ENCODE measurements at places on chromosomes 2 and 18.
A peak's percentile ranks its signal among the peaks of the same experiment; 100 is the strongest.

- no peak for DNase-seq
These were observed 41.5 kb downstream of the SP140 start for GRCh38 chr2:230267059-230267458.

DNA sequence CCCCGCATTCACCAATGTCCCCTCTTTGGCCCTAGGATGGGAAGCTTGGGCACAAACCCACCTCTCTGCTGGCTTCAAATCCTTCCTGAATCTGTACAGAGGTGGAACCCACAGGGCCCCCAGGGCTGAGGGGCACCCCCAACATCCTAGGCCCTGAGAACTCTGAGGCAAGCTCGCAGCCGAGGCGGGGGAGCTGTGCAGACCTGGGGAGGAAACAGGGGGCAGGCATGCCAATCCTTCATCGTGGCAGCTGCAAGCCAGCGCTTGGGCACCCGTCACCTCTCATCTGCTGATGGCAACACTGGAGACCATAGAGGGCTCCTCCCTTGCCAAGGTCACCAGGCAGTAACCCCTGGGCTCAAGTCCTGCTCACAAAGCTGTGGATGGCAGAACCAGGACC is 10.8 kb downstream of the ECEL1 start:
- DNase-seq, result no peak

- no peak for DNase-seq
These were observed 42.4 kb downstream of the BMPR2 start for GRCh38 chr2:202418511-202418910.

- no peak for DNase-seq
These were observed 127.3 kb downstream of the MSH2 start for GRCh38 chr2:47530105-47530760.

GRCh38 chr18:63192885-63193349 is 126.7 kb downstream of the BCL2 start:
- no peak for DNase-seq

DNA sequence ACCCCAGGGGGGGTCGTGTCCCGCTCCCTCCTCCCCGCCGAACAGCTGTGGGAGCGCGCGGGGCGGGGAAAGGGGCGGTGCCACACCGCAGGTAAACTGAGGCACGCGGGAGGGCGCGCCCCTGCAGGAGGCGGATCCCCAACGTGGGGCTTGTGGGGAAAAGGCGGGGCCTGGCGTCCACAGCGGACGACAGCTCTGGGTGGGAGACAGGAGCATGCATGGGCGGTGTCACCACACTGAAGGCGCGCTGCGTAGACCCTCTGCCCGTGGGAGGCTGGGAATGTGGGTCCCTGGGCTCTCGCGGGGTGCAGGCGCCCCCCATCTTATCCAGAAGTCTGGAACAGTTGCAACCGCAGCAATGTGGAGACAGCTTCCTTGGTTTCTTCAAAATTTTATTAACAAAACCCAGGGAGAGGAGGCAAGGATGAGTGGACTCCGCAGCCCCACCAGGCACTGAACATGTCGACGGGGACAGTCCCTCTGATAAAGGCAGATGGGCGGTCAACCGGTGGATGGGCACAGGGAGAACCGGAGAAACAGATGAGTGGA is 723 bp upstream of the MBD1 start:
- no peak for DNase-seq

- peak; percentile 5 for DNase-seq
These were observed 157.8 kb downstream of the CYRIA start for GRCh38 chr2:16507655-16508489.

- no peak for DNase-seq
These were observed 168.9 kb downstream of the CDH7 start for GRCh38 chr18:65919663-65920062.

GRCh38 chr2:127661072-127661649 is 14.2 kb downstream of the LIMS2 start:
- DNase-seq, result no peak

DNA sequence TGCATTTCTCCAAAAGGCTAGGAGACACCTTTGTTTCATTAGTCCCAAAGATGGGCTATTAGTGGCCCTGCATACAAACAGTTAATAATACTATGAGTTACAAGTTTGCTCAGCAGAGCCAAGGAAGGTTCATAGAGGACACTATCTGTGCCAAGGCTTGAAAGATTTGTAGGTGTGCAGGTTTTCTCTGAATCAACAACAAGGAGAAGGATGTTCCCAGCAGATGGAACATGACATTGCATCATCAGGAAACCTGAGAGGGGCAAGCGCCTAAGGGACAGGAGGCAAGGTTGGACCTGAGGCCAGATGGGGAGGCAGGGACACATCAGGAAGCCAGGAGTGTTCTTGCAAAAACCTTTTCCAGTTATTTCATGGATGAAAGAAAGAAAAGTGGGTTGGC is 35.4 kb upstream of the STK17B start:
- no peak for DNase-seq

DNA sequence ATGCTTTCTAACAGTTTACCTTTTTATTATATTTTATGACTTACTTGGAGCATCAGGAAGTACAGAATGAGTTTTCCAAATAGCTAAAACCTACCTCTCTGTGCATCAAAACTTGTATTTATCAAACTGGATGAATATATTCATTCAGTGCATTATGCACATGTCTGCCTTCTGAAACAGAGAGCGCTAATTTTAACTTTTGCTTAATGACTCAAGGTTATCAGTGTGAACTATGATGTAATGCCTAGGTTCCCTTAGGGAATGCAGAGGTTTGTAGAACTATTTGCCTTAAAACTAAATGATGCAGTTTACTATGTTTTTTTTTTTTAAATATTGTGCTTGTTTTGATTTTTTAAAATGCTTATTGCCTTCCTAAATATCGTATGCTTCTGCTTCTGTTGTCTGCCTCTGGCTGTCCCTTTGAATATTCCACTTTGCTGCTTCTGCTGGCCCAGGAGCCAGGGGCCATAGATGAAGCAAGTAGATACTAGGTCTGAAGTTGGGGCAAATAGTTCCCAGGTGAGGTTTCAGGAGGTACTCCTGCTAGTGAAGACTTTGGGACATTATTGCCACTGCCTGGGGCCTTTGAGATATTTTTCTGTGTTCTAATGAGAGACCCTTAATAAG is 16.5 kb downstream of the TMEM178A start:
- no peak for DNase-seq

GRCh38 chr2:70984576-70985282 is 6.3 kb downstream of the ANKRD53 start:
- DNase-seq, result peak; percentile 90

- DNase-seq, result no peak
These were observed 44.6 kb downstream of the HEATR5B start for GRCh38 chr2:37039580-37039979.

GRCh38 chr2:98009887-98010760 is 14.4 kb upstream of the TMEM131 start:
- DNase-seq, result no peak

DNA sequence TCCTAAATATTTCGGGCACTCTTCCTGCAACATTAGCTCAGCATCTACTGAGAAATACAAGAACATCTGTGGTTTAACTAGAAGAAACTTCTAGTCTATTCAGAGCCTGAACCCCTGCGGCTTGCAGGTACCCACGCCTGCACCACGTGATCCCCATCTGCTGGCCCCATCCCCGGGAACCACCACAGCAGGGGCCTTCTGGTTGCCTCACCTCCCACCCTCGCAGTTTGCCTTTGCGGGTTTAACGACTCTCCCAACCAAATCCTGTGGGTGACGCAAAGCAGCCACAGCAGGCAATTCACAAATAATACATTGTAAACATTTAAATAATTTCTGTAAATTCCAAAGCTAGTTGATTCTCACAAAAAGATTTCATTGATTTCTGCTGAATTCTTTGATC is 90.2 kb upstream of the TMEM18 start:
- DNase-seq, result no peak

- no peak for DNase-seq
These were observed 11.2 kb upstream of the TEX51 start for GRCh38 chr2:126887506-126887905.

DNA sequence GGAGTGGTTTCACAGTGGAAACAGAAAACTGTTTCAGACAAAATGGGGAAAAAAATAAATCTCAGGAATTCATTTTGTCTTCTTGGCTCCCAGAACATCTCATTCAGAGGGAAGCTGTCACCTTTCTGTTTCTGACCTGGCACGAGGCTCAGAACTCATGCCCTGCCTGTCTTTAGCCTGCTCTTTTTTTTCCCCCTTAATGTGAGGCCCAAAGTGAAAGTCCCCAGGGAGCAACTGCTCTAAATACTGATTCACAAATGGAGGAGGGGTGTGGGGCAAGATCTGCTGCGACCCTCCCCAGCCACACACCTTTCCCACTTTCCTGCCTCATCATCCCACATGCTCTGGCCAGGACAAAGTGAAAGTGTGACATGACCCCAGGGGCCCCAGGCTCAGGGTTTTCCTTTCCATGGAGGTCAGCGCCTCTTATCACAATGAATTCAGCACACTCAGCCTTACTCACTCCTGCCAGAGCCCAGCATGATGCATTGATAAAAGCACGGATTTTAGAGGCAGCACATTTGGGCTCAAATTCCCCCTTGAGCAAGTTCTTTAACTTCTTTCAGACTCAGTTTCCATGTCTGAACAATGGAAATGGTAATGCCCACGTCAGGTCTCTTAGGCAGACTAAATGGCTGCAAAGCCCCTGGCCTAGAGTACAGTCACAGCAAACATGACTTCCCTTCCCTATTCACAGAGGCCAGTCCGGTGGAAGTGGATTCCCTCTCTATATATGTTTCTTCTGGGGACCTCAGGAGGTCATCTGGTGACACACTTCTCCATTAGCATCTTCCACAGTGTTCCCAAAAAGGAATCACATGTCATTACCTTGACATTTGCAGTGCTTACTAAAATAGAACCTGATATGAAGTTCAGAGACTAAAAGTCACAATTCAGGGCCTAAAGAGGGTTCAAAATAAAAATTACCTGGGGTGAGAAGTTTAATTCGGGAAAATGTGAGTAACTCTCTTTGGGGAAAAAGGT is 55.3 kb upstream of the TMEM163 start:
- DNase-seq, result no peak

DNA sequence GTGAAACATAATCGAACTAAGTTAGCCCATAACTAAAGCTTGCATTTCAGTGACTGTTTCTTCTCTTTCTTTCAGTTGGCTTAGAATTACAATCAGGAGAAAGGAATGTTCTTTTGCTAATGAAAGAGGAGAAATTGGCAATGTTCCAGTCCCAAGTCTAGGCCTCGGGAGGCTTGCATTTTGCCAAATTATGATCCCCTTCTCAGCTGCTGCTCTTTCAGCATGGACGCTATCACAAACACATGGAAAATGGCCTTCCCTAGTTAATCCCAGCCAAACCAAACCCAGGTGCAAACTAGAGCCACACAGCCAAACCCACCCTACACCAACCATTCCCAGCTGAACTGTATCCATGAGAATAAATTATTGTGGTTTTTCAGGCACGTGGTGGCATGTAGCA is 605.2 kb upstream of the LRRTM4 start:
- DNase-seq, result no peak

DNA sequence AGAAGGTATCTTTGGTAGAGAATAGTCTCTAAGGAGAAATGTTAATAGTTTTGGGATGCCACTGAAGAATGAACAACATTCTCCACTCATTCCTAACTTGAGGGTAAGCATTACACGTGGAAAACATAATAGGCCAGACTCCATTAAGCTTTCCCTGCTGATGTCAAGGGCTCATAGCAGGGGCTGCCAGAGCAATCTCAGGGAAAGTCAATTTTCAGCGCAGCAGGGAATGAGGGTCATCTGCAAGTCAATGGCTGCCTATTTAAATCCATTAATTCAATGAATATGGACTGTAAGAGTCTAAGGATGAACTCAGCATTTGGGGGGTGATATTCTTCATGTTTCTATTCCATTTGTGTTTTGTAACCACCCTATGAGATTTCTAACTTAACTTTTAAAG is 144.2 kb upstream of the ARL4C start:
- no peak for DNase-seq

DNA sequence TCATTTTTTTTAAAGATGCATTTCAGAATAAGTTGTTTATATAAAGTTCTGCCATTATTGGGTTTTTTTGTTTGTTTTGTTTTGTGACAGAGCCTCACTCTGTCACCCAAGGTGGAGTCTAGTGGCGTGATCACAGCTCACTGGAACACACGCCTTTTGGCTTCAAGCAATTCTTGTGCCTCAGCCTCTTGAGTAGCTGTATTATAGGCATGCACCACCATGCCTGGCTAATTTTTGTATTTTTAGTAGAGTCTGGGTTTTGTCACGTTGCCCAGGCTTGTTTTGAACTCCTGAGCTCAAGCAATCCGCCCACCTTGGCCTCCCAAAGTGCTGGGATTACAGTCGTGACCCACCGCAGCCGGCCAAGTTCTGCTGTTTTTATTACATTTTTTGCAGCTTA is 72.3 kb downstream of the R3HDM1 start:
- no peak for DNase-seq

GRCh38 chr2:74291218-74291544 is 52.0 kb downstream of the SLC4A5 start:
- DNase-seq, result no peak

DNA sequence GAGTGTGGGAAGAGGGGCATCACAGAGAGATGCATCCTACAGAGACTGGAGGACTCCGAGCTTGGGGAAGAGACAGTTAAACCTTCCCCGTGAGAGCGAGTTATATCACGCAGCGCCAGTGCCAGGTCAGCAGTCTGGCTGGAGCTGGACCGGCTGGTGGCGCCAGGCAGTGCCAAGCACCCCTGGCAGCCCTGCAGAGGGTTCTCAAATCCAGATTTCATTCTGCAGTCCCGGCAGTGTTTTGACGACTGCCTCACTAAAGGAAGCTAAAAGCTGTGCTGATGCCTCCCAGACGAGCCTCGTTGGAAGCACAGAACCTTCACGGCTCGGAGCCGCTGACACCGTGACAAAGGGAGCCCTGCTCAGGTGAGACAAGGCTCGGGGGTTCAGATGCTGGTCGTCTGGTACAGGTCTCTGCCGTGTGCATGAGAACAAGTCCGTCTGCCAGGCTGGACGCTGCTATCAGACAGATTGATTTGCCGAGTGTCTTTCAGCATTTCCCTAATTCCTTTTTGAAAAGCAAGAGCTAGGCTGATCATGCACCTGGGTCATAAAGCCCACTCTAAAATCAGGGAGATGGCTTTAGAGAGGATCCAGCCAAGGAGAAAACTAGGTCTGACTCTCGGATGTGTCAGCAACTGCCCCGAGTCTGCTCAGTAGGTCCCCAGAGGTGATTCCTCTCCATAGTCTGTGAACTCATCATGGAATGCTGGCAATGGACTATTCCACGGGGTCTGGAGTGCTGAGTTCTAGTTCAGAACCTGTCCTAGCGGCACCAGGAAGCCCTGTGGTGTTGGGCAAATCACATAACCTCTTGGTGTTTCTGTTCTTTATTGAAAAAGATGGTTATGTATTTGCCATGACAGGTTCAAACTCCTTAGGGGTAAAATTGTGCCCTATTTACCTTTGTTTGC is 240.6 kb downstream of the SOX11 start:
- DNase-seq, result no peak

DNA sequence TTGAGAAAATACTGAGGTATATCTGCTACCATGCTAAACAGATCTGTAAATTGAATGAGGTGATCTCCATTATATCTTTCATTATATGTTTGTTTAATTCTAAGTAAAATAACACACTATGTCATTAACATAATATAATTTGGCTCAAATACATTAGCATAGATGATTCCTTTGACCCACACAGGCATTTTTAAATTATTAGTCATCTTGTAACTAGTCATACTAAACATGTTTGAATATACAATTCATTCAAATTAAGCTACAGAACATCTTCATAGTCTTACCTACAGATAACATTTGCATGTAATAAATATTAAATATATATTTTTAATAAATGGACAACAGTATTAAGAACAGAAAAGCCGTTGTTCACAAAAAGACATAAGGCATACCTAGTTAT is 52.7 kb upstream of the KYNU start:
- DNase-seq, result no peak

Data from GM12891 (cell line).